Fibroblast of lung (primary cell): ENCODE measurements at places on chromosomes 4 and X. TPM values are rescaled to one million over a fixed set of nuclear protein-coding genes. Genes with fewer than 3 reads are reported as not detected.

GIMD1 gene
- total RNA-seq = not detected in 2 replicates

PPP1R2C gene
- not detected in 2 replicates for total RNA-seq

ARMCX4 gene
- total RNA-seq = 3.6 and 7.6 TPM in 2 replicates

SHISA3 gene
- 0.26 and 0.33 TPM in 2 replicates for total RNA-seq

GYG2 gene
- 5.4 and 10.6 TPM in 2 replicates for total RNA-seq

GRCh38 chr4:23333556-23333945, 556.3 kb downstream of the PPARGC1A start:
- no peak overlapping the region for H3K27ac ChIP-seq
- no peaks in the 10 kb centered on the region for H3K4me1 ChIP-seq
- no peaks in the 10 kb centered on the region for H3K27me3 ChIP-seq
- H3K4me3 ChIP-seq = no peak overlapping the region
- peak; percentile 76 for DNase-seq

DNA sequence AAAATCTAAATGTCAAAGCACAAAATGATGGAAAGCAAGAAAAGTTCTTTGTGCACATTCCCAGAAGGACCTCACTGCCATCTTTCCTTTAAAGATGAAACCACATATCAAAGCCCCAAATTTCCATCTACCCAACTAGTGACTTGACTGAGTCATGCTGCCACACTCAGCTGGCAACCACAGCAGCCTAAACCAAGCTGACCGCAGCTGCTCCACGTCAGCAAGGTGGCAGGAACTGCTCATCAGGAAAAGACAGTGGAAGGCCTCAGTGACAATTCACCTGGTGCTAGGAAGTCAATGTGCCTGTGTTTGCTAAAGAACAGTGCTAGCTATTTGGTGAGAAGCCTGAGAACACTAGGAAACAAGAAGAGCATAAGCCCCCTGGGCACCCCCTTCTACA, 26.1 kb downstream of the ACOX3 start:
- DNase-seq = no peak
- H3K36me3 ChIP-seq = peaks cover 8% of the 10 kb centered on the region
- no peaks in the 10 kb centered on the region for H3K4me1 ChIP-seq
- no peaks in the 10 kb centered on the region for H3K27me3 ChIP-seq
- no peak overlapping the region for H3K27ac ChIP-seq

DNA sequence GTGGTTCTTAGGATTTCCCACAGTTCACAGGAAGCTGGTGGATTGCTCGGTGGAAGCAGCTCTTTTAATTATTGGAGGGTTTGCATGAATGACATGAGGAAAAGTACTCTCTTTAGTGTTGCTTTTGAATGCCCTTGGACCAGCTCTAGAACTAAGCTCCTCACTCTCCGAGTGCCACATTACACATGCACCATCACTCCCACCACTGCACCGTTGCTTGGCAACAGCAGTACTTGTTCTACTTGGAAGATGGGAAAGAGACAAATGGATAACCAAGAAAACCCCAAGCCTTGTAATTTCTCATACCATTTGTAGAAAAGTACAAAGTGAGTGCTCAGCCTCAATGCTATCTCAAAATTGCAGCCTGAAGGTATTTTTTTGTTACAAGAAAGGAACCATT, 620.2 kb upstream of the BOD1L1 start:
- no peak overlapping the region for H3K27ac ChIP-seq
- H3K36me3 ChIP-seq = no peaks in the 10 kb centered on the region
- no peak for DNase-seq
- no peaks in the 10 kb centered on the region for H3K27me3 ChIP-seq
- no peak overlapping the region for H3K4me3 ChIP-seq
- no peaks in the 10 kb centered on the region for H3K4me1 ChIP-seq

- no peak overlapping the region for H3K4me3 ChIP-seq
- H3K27me3 ChIP-seq = no peaks in the 10 kb centered on the region
- no peak for DNase-seq
- peaks cover 3% of the 10 kb centered on the region for H3K4me1 ChIP-seq
- H3K27ac ChIP-seq = no peak overlapping the region
Measured at GRCh38 chrX:41543025-41543424, 95.9 kb downstream of the NYX start.

GRCh38 chrX:6311540-6311939, 82.9 kb upstream of the NLGN4X start:
- H3K4me1 ChIP-seq = no peaks in the 10 kb centered on the region
- H3K27ac ChIP-seq = no peak overlapping the region
- no peak for DNase-seq

GRCh38 chr4:128983771-128984485, 109.4 kb downstream of the SCLT1 start:
- H3K27ac ChIP-seq = no peak overlapping the region
- peaks cover 2% of the 10 kb centered on the region for H3K4me1 ChIP-seq
- DNase-seq = no peak
- H3K36me3 ChIP-seq = peaks cover 2% of the 10 kb centered on the region
- no peak overlapping the region for H3K4me3 ChIP-seq

- H3K36me3 ChIP-seq = no peaks in the 10 kb centered on the region
- H3K4me3 ChIP-seq = no peak overlapping the region
- peaks cover 3% of the 10 kb centered on the region for H3K4me1 ChIP-seq
- no peak overlapping the region for H3K27ac ChIP-seq
- H3K27me3 ChIP-seq = no peaks in the 10 kb centered on the region
- peak; percentile 4 for DNase-seq
Measured at GRCh38 chrX:65537229-65537628, 2.6 kb upstream of the LAS1L start.

GRCh38 chr4:142551517-142552305, 294.4 kb downstream of the INPP4B start:
- no peak overlapping the region for H3K4me3 ChIP-seq
- H3K4me1 ChIP-seq = peaks cover 2% of the 10 kb centered on the region
- no peaks in the 10 kb centered on the region for H3K36me3 ChIP-seq
- H3K27me3 ChIP-seq = no peaks in the 10 kb centered on the region

DNA sequence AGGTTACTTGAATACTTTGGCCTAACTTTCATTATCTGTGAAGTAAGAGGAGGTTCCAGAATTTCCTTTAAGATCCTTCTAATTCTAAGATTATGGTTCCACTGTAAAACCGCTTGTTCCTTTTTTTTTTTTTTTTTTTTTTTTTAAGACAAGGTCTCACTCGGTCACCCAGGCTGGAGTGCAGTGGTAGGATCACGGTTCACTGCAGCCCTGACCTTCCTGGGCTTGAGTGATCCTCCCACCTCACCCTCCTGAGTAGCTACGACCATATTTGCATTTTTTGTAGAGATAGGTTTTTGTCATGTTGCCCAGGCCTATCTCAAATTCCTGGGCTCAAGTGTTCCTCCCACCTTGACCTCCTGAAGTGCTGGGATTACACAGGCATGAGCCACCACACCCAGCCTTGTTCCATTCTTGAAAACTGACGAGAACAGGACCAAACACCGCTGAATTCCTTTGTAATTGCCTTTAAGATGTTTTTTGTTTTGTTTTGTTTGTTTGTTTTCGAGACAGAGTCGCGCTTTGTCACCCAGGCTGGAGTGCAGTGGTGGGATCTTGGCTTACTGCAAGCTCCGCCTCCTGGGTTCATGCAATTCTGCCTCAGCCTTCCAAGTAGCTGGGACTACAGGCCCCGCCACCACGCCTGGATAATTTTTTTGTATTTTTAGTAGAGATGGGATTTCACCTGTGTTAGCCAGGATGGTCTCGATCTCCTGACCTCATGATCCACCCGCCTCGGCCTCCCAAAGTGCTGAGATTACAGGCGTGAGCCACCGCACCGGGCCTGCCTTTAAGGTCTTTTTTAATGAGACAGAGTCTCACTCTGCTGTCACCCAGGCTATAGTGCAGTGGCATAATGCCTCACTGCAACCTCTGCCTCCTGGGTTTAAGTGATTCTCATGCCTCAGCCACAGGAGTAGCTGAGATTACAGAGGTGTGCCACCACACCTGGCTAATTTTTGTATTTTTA, 6.8 kb downstream of the PDS5A start:
- no peak overlapping the region for H3K27ac ChIP-seq
- DNase-seq = no peak
- H3K27me3 ChIP-seq = no peaks in the 10 kb centered on the region
- H3K4me3 ChIP-seq = no peak overlapping the region
- peaks cover 2% of the 10 kb centered on the region for H3K4me1 ChIP-seq

GRCh38 chr4:128848461-128848860, 39.0 kb downstream of the JADE1 start:
- H3K4me3 ChIP-seq = no peak overlapping the region
- H3K27me3 ChIP-seq = no peaks in the 10 kb centered on the region
- H3K27ac ChIP-seq = no peak overlapping the region
- peaks cover 6% of the 10 kb centered on the region for H3K4me1 ChIP-seq
- H3K36me3 ChIP-seq = peaks cover 41% of the 10 kb centered on the region
- DNase-seq = no peak

DNA sequence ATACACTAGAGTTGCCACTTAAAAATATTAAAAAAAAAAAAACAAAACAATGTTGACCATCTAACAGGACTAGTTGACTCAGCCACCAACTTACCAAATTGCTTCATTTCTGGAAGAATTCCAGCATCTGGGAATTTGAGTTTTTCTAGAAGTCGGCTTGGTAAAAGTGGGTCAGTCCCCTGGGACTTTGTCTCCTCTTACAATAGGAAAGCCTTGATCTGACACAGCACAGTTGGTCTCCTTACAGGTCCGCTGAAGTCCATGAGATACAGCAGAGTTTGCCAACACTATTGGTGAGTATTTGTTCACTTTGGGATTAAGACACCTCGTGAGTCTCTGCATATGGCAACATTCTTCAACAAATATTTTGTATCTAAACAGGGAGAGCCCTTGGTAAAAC, 18.2 kb upstream of the DDIT4L start:
- no peak for DNase-seq
- H3K36me3 ChIP-seq = no peaks in the 10 kb centered on the region
- no peak overlapping the region for H3K27ac ChIP-seq
- no peaks in the 10 kb centered on the region for H3K4me1 ChIP-seq
- H3K4me3 ChIP-seq = no peak overlapping the region
- no peaks in the 10 kb centered on the region for H3K27me3 ChIP-seq

DNA sequence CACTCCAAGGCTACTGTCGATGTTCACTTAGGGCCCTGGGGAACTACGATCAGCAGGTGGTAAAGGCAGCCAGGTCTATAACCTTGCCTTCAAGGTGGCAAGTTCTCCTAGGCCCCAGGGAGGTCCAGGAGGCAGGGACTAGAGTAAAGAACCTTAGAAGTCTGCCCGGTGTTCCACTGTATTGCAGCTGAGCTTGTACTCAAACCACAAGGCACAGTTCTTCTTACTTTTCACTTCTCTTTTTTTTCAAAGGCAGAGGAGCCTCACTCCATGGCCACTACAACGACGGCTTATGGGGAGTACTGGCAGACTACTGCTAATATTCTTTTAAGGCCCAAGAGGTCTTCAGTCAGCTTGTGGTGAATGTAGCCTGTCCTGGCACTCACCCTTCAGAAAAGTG, 78.8 kb upstream of the GPR174 start:
- no peaks in the 10 kb centered on the region for H3K4me1 ChIP-seq
- H3K4me3 ChIP-seq = no peak overlapping the region
- no peaks in the 10 kb centered on the region for H3K36me3 ChIP-seq
- H3K27me3 ChIP-seq = no peaks in the 10 kb centered on the region
- no peak overlapping the region for H3K27ac ChIP-seq

DNA sequence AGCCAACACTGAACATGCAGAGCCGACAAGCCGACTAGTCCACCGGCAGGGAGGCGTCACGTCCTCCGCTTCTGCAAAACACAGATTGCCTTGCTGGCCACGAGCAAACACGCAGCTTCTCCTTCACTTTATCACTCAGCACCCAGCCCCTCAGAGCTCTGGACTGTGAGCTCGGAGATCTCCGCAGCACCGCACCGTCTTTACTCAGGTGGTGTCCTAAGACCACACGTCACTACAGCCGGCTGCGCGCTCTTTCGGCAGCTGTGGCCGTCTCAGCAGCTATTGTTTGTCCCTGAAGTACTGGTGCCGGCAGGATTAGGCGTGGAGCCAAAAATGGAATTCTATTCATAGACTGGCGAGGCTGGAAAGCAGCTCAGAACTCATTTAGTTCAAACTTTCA, 72.0 kb downstream of the FAT1 start:
- H3K4me3 ChIP-seq = no peak overlapping the region
- H3K27ac ChIP-seq = peak overlapping the region; percentile 49
- H3K36me3 ChIP-seq = peaks cover 2% of the 10 kb centered on the region
- no peaks in the 10 kb centered on the region for H3K27me3 ChIP-seq
- H3K4me1 ChIP-seq = no peaks in the 10 kb centered on the region

DNA sequence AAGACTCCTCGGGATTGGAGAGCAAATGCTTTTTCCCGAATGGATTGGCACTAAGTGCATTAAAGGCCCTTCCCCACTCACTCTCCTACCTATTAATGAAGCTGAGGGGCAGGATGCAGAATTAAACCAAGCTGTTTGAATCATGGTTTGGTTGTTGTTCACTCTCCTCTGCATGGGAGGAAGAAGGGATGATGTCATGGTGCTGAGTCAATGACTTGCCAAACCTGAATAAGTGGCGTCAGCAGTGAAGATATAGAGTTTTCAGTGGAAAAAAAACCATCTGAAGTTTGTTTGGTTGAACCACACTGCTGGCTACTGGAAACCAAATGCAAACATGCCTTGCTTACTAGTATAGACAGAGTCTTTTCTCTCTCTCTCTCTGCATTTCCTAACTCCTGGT, 19.8 kb upstream of the ZXDA start:
- H3K4me3 ChIP-seq = no peak overlapping the region
- no peak overlapping the region for H3K27ac ChIP-seq
- H3K27me3 ChIP-seq = no peaks in the 10 kb centered on the region
- no peak for DNase-seq

DNA sequence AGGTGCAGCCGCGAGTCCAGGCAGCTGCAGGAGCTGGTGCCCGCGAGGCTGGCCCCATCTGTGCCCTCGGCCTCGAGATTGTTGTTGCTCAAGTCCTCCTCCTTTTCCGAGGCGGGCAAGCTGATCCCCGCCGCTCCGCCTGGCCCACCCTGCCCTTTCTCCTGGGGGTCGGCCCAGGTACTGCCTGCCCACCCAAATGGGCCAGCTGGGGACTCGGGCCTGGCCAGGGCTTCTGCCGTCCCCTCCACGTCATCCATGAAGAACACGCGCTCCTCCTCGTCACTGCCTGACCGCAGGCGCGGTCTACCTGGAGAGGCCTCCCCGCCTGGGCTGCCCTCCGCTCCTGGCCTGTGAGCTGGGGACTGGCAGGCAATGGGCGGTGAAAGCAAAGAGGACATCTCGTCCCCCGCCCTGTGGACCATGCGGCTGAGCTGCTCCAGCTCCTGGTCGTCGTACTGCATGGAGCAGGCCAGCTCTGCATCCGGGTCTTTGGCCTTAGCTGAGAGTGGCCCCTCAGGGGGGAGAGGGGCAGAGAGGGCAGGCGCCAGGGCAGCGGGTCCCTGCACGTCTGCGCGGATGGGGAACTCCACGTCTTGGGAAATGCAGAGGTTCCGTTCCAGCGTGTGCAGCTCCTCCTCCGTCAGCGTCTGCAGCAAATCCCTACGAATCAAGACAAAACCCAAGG, 43.1 kb upstream of the MXD4 start:
- no peak overlapping the region for H3K4me3 ChIP-seq
- H3K27ac ChIP-seq = no peak overlapping the region
- no peaks in the 10 kb centered on the region for H3K36me3 ChIP-seq
- no peaks in the 10 kb centered on the region for H3K27me3 ChIP-seq
